ENCODE measurements at places on chromosomes 4 and X. TPM values are rescaled to one million over a fixed set of nuclear protein-coding genes. Genes with fewer than 3 reads are reported as not detected.

The RHOXF1 gene
- not detected for total RNA-seq

- DNase-seq: no peak
Observed at GRCh38 chr4:185532795-185533324, 2.4 kb downstream of the PDLIM3 start.

GRCh38 chr4:10105920-10106319 lies 10.7 kb downstream of the WDR1 start:
- DNase-seq: no peak

The SORBS2 gene
- total RNA-seq: 1,843 TPM

DNA sequence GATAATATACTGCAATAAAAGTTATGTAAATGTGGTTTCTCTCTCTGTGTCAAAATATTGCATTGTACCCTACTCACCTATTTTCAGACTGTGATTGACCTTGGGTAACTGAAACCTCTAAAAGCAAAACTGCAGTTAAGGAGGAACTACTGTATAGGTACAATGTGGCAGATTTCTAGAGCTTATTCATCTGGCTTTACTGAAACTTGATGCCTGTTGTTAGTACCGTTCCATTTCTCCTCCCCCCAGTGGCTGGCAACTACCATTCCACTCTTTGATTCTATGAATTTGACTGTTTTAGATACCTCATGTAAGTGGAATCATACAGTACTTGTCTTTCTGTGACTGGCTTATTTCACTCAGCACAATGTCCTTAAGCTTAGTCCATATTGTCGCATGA lies 61.9 kb downstream of the HOPX start:
- DNase-seq: no peak

DNA sequence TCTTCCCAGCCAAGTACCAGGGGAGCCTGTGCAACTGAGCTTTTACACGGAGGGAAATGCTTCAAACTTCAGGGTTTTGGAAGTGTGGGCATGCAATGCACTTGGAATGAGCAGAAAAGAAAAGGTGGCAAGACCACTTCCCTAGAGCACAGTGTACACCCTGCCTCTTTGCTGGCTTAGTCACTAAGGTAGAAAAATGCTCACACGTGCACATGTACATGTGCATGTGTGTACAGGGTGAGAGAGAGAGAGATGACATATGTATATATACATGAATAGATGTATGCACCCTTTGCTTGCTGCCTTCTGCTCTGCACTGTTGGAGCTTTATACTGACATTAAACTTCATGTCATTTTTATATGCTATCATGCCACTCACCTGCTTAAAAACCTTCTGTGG lies 7.9 kb upstream of the KLF3 start:
- no peak for DNase-seq

- DNase-seq: no peak
Observed at GRCh38 chr4:6019316-6020263, 1.4 kb upstream of the C4orf50 start.

The DACH2 gene
- not detected for total RNA-seq

DNA sequence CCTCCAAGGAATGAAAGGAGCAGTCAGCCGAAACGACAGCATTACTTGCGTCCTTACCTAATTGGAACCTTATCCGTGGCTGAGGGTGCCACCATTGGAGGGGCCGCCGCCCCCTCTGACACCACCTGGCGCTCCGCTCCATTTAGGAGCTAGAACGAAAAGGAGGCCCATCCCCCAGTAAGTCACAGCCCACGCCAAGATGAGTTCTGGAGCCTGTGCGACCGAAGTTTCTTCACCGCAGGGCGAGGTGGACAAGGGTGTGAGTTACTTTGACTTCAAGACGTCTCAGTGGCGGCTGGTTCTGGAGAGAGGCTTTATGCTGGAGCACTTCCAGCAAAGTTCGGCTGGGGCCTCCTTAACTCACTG lies 729 bp upstream of the IRF2 start:
- peak; percentile 30 for DNase-seq

The PABPC1L2B gene
- total RNA-seq: not detected

DNA sequence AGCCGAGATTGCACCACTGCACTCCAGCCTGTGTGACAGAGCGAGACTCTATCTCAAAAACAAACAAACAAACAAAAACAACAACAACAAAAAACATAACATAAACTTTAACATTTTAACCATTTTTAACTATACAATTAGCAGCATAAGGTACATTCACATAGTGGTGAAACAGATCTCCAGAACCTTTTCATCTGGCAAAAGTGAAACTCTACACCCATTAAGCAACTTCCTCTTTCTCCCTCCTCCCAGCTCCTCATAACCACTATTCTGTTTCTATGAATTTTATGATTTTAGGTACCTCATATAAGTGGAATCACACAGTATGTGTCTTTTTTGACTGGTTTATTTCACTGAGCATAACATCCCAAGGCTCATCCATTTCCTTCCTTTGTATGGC lies 103.6 kb downstream of the FAM13A start:
- no peak for DNase-seq

- no peak for DNase-seq
Observed at GRCh38 chr4:185566425-185566824, 31.1 kb upstream of the PDLIM3 start.

The CENPVL2 gene
- not detected for total RNA-seq

- no peak for DNase-seq
Observed at GRCh38 chr4:144461906-144462305, 184.1 kb upstream of the HHIP start.

- DNase-seq: no peak
Observed at GRCh38 chrX:51866210-51866609, 27.2 kb upstream of the MAGED1 start.

- no peak for DNase-seq
Observed at GRCh38 chr4:14596904-14597303, 405.4 kb upstream of the CPEB2 start.

DNA sequence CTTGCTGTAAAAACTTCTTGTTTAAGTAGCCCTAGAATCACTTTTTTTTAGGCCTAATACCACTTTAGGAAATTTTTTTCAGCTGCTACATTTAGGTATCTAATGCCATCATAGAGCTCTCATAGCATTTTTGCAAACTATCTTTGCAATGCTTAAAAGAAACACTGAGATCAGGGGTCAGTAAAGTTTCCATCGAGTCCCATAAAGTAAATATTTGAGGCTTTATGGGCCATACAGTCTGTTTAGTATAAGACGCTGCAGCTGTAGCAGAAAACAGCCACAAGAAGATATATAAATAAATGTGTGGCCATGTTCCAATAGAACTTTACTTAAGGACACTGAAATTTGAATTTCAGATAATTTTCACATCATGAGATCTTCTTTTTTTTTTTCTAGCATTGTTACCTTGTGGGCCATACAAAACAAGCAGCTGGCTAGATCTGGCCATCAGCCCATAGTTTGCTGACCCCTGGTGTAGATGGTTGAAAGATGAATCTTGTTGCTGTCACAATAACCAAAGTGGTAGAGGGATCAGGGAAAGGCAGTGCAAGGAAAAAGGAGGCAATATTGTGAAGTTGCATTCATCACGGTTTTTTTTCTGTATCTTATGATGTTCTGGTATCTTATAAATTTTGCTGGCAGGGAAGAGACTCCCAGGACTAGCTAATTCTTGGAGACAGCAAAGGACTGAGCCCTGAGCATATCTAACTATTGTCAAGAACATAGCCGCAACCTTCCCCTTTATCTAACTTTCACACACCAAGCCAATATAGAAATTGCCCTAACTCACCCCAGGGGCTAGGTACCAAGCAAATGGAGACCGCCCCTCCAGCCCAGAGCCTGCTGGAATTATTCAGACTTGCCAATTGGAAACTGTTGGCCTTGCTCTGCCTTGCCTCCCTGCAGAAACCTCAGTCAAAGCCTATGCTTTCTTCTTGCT lies 46.6 kb downstream of the RASGEF1B start:
- no peak for DNase-seq

- no peak for DNase-seq
Observed at GRCh38 chr4:142566777-142567176, 279.3 kb downstream of the INPP4B start.

The TRIM60 gene
- not detected for total RNA-seq

- DNase-seq: no peak
Observed at GRCh38 chr4:24096603-24097002, 206.8 kb upstream of the PPARGC1A start.

DNA sequence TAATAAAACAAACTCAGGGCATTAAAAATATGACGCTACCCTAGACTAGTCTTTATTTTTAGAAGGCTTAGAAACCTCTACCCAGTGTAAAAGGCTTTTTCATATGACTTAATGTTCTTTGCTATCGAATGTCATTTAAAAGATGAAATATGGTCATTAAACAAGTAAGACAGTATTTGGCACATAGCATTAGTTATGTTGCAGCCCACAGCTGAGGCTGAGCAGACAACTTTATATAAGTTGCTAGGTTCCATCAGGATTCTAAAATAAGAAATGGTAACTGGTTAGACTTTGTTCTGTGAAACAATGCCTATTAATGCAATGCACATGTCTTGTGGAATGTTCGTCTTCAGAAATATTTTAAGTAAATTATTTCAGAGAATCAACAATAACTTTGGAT lies 10.4 kb upstream of the PRSS12 start:
- no peak for DNase-seq

DNA sequence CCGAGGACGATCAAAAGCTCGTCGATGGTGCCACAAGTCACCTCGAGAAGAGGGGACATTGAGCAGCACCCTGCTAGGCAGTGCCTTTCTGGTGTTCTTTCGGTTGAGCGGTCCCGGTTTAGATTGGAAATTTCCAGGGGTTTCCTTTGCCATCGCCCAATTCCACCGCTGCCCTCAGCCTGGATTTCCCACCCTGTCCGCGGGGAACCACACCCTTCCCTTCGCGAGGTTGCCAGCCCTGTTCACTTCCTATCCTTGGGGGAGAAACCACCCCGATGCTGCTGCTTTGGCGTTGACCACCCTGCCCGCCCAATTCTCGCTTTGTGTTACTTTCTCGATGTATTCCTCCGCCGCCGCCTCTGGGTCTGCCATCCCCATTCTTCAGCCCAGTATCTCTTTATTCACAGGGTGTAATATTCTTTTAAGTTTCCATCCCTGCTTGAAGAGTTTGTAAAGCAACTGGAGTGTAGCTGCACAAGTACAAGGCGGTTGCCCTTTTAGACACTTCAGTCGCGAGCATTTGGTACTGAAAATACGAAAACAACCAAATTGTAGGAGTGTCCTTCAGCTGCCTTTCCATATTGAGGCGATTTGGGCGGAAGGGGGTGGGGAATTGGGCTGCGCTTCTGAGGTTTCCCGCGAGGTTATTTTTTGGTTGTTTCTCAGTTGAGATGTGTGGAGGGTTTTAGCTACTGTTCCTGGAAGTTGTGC lies 1.1 kb downstream of the OGT start:
- peak; percentile 46 for DNase-seq

DNA sequence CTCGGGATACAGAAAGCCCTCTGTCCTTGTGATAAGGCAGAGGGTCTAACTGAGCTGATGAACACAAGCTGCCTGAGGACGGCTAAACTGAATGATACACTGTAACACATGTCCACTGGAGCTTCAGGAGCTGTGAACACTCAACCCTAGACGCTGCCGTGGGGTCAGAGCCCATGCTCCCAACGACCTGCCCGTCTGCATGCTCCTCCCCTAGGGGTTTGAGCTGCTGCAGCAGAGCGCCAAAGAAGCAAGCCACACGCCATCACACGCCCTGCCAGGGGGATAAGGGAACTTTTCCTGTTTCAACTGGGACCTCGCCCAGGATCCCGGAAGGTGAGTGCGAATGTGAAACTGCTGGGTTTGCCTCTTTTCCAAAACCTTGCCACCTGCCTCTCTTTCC lies 361.8 kb downstream of the FAT4 start:
- DNase-seq: no peak

The SPANXB1 gene
- total RNA-seq: not detected

DNA sequence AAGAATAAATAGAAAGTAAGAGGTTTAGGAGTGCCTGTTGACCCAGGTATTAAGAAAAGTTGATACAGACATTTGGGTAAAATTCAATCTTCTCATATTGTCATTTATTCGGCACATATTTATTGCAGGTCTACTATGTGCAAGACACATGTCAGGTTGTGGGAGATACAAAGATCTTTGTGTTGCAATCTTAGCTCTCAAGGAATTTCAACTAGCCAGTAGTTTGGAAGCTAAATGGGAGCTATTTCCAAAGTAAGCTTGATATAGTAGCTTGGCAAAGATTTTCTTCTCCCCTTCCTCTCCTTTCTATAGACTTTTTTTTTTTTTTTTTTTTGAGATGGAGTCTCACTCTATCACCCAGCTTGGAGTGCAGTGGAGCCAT lies 122.9 kb downstream of the SYNPO2 start:
- DNase-seq: no peak

GRCh38 chr4:95188701-95189370 lies 359.9 kb downstream of the UNC5C start:
- DNase-seq: no peak

GRCh38 chrX:114970806-114971205 lies 46.6 kb downstream of the IL13RA2 start:
- no peak for DNase-seq

The GRPEL1 gene
- total RNA-seq: 70.6 TPM

GRCh38 chr4:55458164-55458563 lies 62.4 kb downstream of the TMEM165 start:
- DNase-seq: no peak

- DNase-seq: no peak
Observed at GRCh38 chrX:638482-639131, 8.0 kb downstream of the SHOX start.

DNA sequence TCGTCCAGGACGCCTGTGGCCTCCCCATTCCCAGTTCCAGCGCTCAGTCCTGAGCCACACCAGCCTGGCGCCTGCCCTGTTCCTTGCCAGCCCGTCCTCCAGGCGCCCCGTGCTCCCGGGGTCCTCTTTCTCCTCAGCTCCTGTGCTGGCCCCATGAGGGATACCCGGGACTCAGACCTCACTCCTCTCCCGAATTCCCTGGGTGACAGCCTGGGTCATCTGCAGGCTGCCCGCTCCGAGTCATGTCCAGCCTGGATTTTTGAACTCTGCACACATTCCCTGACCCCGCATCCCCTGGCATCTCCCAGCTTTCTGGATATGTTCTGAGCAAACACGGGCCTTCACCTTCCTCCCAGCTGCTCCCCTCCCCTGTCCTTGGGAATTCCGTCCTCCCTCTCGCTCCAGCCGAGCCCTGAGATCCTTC lies 14.9 kb upstream of the ADD1 start:
- DNase-seq: no peak

The SPACA5 gene
- total RNA-seq: not detected

GRCh38 chrX:16125520-16126149 lies 2.3 kb downstream of the GRPR start:
- no peak for DNase-seq

- no peak for DNase-seq
Observed at GRCh38 chrX:123093792-123094191, 90.3 kb upstream of the GRIA3 start.

DNA sequence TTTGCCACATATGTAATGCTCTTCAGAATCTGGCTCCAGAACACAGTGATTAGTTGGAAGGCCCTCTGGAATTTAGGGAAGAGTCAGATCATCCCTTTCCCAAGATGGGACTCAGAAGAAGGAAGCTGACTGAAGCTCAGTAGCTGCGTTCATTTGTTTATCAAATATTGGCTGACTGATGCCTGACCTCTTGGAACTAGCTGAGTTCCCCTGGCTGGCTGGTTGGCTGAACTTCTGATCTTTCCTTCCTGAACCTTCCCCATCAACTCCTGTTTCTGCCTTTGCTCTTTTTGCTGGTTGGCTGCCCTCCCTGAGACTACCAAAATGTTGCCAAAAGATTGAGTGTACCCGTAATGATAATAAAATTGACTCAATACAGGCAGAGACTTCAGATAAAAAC lies 866.5 kb upstream of the INTU start:
- peak; percentile 38 for DNase-seq

The SLC6A14 gene
- not detected for total RNA-seq

The PNCK gene
- 5.2 TPM for total RNA-seq
